ENCODE measurements at places on chromosomes 16 and 17.

- ATAC-seq = no peak
These were observed 9.1 kb downstream of the FHOD1 start for GRCh38 chr16:67238278-67238575.

DNA sequence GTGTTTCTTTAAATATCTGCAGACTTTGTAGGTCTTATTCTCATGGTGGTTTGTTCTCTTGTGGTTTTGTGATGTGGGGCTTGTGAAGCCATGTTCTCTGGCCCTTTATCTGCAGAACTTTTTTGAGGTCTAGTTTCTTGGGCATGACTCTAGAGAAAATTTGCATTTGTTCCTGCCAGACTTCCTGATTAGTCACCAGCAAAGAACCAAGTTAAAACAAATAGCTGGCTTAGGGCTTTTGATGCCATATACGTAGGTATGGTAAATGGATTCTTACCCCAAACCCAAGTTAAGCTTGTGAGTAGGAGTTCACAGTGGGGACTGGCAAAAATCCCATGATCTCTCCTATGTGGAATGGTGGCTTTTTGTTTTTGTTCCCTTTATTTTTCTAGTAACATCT, 68.7 kb upstream of the IRX3 start:
- ATAC-seq = no peak

- ATAC-seq = no peak
These were observed 13.9 kb downstream of the PER1 start for GRCh38 chr17:8138374-8138671.

- ATAC-seq = no peak
These were observed 40.9 kb downstream of the USP10 start for GRCh38 chr16:84740596-84741116.

- ATAC-seq = no peak
These were observed 49.4 kb upstream of the GSG1L start for GRCh38 chr16:28112908-28113307.

DNA sequence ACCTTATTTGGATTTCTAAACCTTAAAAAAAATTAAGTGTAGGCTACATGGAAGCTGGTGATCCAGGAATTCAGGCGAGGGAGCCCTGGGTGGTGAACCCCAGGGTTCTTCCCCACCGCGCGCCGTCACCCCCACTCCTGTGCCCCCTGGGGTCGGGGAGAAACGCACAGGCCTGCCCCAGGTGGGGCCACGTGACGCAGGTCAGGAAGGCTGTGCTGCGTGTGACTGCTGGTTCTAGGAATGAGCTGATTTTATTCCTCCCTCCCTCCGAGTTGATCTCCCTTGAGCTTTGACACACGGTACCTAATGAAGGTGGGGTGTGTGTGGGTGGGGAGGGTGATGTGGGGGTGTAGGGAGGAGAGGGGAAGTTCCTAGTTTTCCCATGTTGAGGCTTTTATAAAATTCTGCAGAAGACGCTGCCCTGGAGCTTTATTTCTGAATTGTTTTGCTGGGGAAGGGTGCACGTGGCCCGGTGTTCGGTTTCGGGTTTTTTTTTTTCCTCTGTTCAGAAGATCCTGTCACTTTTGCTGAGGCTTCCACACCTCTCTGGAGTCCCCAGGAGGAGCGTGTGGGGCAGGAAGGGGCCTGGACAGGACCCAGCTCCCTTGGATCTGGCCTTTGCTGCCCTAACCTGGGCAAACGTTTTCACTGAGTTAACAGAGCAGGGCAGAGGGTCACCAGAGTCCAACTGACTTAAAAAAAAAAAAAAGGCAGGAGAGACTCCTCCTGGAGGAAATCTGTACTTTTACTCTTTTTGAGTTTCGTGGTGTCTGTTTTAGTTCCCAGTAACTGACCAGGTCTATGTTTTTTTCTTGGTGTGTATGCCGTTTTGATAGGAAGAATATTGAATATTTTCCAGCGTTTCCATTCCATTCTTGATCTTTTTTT, 55.8 kb upstream of the GSE1 start:
- no peak for ATAC-seq

- ATAC-seq = no peak
These were observed 16.2 kb upstream of the TNRC6C start for GRCh38 chr17:77942112-77942988.
